ENCODE measurements at places on chromosomes 7 and 10.

DNA sequence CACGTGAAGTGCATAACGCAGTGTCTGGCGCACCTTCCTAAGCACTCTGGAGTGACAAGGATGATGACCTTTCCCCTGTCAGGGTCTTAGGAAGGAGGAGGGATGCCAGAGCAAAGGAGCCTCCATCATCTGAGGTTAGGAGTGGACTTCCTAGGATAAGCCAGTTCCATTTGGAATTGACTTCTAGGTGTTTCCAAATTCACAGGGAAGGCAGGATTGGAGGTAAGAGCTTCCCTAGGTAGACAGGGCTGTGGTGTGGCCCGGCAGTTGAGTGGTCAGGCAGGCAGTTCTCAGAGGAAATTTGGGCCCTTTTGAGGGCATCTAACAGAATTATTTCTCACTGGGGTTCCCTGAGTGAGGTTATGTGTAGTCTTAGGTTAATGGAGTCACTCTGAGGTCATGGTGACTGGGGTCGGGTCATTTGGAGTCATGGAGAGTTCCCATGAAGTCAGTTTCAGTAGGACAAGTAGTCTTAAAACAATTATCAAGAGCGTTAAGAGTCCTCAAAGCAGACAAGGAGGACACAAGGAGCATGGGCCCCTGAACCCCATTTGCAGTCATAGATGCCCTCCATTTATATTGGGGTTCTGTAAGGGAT, 8.2 kb downstream of the PPIF start:
- H3K27me3 ChIP-seq, result no peaks in the 10 kb centered on the region
- peak overlapping the region; percentile 1 for H3K27ac ChIP-seq
- peaks cover 41% of the 10 kb centered on the region for H3K4me1 ChIP-seq
- DNase-seq, result no peak

DNA sequence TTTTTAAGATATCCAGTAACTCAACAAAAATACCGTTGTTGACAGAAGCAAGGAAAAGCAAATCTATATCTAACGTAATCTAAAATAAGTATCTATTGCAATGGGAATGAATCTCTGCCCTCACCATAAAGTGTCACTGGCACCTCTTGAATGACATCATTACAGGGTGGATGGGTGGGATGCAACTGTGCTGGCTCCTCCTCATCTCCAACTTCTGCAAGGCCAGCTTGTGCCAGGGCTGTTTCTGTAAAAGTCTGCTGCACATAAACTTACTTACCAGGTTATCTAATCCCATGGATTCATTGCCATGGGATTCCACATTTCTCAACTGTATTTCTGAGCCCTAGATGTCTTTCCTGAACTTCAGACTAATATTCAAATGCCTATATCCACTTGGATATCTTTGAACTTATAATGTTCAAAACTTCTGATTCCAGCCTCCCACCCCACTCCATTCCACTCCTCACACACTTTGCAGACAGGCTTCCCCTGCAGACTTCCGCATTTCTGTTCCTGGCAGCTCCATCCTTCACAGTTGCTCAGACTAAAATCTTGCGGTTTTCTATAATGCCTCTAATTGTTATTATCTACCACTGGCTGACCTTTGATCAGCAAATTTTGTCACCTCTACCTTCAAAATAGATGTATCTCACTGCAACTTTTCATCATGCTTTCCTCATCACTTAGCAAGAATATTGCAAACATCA, 10.7 kb downstream of the FGL2 start:
- no peak overlapping the region for H3K27ac ChIP-seq
- peaks cover 17% of the 10 kb centered on the region for H3K4me1 ChIP-seq
- peaks cover 2% of the 10 kb centered on the region for H3K27me3 ChIP-seq

DNA sequence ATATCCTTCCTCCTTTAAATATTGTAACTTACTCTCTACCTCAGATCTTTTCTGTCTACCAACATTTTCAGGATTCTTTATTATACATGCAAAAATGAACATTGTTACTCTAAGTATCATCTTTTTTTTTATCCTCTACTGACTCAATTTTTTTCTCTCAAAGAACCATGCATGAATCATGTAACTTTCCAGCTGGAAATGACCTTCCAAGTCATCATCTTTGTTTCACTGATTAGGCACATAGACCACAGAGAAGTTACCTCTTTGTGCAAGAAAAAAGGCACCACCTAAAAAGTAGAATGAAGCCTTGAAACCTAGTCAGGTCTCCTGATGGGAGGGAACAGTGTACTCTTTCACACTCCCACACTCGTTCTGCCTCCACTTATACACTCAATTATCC, 234.9 kb downstream of the HGF start:
- no peaks in the 10 kb centered on the region for H3K36me3 ChIP-seq
- no peaks in the 10 kb centered on the region for H3K4me1 ChIP-seq
- H3K4me3 ChIP-seq, result no peak overlapping the region
- no peaks in the 10 kb centered on the region for H3K27me3 ChIP-seq
- H3K27ac ChIP-seq, result no peak overlapping the region
- no peak for DNase-seq

DNA sequence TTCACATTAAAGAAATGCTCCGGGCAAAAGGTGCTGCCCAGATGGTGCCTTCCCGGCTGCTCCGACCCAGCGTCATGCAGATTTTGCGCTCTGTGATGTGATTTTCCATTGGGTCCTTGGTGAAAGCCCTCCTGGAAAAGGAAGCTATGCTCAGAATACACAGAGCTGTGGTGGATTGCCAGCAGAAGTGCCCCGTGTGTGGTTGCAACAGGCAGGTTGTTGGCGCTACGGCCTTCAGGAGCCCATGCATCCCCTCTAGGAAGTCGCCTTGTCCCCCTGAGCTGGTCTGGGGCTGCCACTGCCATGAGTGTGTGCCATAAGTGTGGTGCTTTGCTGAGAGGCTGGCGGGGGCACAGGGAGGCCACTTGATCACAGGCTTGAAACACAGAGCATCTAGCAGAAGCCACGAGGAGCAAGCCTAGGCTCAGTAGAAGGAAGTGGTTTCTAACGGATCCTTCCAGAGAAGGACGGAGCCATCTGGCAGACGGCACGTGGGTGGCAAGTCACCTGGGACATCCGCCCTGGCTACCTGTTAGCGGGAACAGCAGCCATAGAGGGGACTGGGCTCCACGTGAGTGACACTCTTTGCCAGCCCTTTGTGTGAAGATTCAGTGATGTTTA, 210.9 kb downstream of the CUX1 start:
- no peaks in the 10 kb centered on the region for H3K27me3 ChIP-seq
- no peaks in the 10 kb centered on the region for H3K36me3 ChIP-seq
- DNase-seq, result no peak

DNA sequence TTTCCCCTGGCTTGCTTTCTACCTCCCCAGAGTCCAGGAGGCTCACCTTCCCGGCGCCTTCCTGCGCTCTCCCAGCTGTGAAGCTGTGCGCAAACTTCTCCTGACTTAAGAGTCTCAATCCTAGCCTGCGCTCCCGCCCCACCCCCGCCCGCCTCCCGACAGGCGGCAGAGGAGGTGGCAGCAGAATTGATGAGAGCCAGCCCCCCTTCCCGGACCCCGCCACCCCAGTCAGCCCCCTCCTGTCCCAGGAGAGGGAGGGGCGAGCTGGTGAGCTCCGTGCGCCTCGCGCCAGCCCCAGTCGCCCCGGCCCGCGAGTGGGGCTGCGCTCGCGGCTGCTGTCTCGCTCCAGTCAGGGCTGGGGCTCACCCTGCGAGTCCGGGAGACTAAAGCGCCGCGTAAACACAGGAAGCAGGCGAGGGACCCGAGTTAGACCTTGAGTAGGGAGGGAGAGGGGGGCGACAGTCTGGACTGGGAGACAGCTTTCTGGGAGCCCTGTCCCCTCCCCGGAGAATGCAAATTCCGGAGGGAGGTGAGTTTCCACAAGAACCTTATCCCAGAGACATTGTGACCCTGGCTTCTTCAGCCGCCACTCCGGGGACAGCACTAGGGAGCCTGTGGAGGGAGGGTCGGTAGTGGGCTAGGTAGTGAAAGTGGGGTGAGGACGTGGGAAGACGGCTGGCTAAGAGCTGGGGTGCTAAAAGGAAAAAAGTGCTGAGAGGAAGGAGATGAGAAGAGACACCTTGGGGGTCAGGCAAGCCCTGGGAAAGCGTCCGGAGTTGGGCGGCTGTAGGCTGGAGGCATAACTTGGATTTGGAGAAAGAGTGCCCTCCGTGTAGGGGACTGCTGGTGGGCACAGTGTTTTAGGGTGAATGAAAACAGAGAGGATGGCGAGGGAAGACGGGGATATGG, at the start of gene CALCR:
CALCR (minus strand) TSS at position 79 of the 909 bp plus-strand sequence. CDS start 87,743 bp downstream, outside the sequence.
- no peak within 1 kb of the TSS for H3K4me3 ChIP-seq
- H3K27me3 ChIP-seq, result peaks cover 28% of the 10 kb centered on the region
- no peak within 1 kb of the TSS for H3K27ac ChIP-seq
- no peak for DNase-seq
- H3K36me3 ChIP-seq, result no peaks in the 10 kb centered on the region
- no peaks in the 10 kb centered on the region for H3K4me1 ChIP-seq

DNA sequence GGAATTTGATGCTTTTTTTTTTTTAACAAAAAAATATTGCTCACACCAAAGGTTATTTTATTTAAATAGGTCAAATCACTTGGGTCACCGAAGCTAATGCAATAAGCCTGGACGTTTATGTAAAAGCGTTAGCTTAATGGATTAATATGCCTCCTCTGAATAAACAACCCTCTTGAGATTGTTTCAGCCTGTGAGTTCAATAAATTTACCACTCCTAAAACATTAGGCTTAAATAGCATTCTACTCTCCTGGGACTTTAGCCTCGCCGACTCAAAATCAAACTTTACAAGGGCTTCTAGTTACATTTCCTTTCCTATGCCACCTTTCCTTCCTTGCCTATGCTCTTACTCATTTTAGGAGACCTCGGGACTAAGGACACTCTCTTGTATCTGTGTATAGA, 79.3 kb downstream of the DNAJB9 start:
- H3K27ac ChIP-seq, result no peak overlapping the region
- no peaks in the 10 kb centered on the region for H3K27me3 ChIP-seq

- H3K4me1 ChIP-seq, result no peaks in the 10 kb centered on the region
- H3K36me3 ChIP-seq, result no peaks in the 10 kb centered on the region
- no peak for DNase-seq
- no peaks in the 10 kb centered on the region for H3K27me3 ChIP-seq
- no peak overlapping the region for H3K27ac ChIP-seq
These were observed 249.1 kb upstream of the TMEM72 start for GRCh38 chr10:44662051-44662450.

GRCh38 chr7:128022631-128023532, 8.4 kb downstream of the LRRC4 start:
- H3K36me3 ChIP-seq, result peaks cover 12% of the 10 kb centered on the region
- DNase-seq, result no peak
- H3K4me1 ChIP-seq, result peaks cover 7% of the 10 kb centered on the region
- H3K27me3 ChIP-seq, result no peaks in the 10 kb centered on the region

GRCh38 chr7:37482505-37482904, 33.8 kb upstream of the ELMO1 start:
- H3K4me3 ChIP-seq, result no peak overlapping the region
- peaks cover 3% of the 10 kb centered on the region for H3K36me3 ChIP-seq
- H3K27ac ChIP-seq, result no peak overlapping the region
- H3K27me3 ChIP-seq, result peaks cover 16% of the 10 kb centered on the region
- DNase-seq, result no peak

DNA sequence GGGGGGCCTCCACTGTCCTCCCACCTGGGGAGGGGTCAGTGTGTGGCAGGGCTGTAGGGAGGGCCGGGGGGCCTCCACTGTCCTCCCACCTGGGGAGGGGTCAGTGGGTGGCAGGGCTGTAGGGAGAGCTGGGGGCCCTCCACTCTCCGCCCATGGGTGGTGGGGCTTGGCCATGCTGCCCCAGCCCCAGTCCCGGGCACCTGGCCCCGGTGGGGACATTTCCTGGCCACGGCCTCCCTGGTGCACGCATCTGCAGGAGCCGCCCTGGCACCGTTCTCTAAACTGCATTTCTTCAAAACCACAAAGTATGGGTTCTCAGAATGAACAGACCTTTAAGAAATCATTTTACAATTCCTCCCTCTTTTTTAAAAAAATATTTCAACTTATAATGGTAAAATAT, 89.3 kb upstream of the PDGFA start:
- no peak for DNase-seq
- no peak overlapping the region for H3K27ac ChIP-seq
- peaks cover 21% of the 10 kb centered on the region for H3K36me3 ChIP-seq
- no peaks in the 10 kb centered on the region for H3K27me3 ChIP-seq
- no peak overlapping the region for H3K4me3 ChIP-seq

DNA sequence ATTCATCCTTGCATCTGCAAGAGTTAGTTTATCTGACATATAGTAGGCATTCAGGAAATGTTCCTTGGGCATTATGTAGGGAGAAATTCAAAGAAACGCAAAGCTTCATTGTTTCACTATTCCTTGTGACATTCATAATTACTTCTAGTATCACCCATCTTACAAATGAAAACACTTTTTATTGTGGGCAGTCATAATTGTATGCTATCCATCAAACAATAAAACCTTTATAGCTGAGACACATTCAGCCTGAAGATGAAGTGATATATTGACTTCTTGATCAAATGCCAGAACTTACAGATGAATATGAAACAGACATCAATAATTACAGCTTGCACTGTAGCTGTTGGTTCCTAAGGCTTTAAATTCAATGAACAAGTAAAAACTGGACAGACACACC, 36.4 kb downstream of the FAM204A start:
- H3K36me3 ChIP-seq, result peaks cover 24% of the 10 kb centered on the region
- no peak overlapping the region for H3K4me3 ChIP-seq
- no peak for DNase-seq
- no peak overlapping the region for H3K27ac ChIP-seq

DNA sequence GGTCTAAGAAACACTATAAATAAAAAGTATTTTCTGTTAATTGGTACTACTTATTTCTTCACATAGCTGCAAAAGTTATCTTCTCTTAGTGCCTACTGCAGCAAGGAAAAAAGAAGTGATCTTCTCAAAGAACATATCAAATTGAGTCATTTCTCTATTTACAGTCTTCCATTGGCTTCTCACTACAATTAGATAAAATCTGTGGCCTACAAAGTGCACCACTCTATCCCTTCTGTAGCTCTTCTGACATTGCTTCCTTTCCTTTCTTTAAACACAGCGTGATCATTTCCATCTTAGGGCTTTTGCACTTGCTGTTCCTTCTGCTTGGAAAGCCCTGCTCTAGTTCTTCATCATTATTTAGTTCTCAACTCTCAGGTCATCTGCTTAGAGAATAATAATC, 44.7 kb downstream of the MXI1 start:
- no peak overlapping the region for H3K4me3 ChIP-seq
- peaks cover 24% of the 10 kb centered on the region for H3K27me3 ChIP-seq

DNA sequence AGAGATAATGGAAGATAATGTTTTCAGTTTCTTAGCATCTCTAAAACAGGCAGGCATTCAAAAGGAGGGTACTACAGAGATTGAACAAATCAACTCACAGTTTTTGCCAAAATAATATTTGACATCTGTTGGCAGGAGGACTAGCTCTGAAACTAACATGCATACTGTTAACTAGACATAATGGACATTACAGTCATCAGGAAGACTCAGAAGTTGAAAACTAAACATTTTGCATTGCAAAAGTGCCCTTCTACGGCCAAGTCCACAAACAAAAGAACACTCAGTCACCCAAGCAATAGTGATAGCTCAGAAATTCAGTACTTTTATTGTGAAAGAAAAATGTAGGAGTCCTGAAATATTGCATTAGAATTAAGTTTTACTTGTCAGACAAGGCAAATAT, 399.0 kb downstream of the HGF start:
- DNase-seq, result no peak
- no peak overlapping the region for H3K27ac ChIP-seq
- no peak overlapping the region for H3K4me3 ChIP-seq
- H3K36me3 ChIP-seq, result no peaks in the 10 kb centered on the region
- H3K27me3 ChIP-seq, result no peaks in the 10 kb centered on the region

GRCh38 chr7:30659312-30659711, 22.9 kb downstream of the CRHR2 start:
- H3K27me3 ChIP-seq, result peaks cover 2% of the 10 kb centered on the region
- no peak for DNase-seq
- H3K36me3 ChIP-seq, result no peaks in the 10 kb centered on the region
- no peak overlapping the region for H3K4me3 ChIP-seq
- H3K4me1 ChIP-seq, result no peaks in the 10 kb centered on the region

Data from activated T-helper 1 cell treated with anti-CD3 and anti-CD28 coated beads, Interleukin-12 subunit alpha, Interleukin-12 subunit beta, Interleukin-2, Interleukin-4 antibody, amounts not matched to agents 30 ng/mL and 10 ng/mL and 1 ng/mL, durations not matched to agents 14 hours and 24 hours and 36 hours (primary cell).